KG1 (cell line): ENCODE measurements at places on chromosomes 6 and 20.

DNA sequence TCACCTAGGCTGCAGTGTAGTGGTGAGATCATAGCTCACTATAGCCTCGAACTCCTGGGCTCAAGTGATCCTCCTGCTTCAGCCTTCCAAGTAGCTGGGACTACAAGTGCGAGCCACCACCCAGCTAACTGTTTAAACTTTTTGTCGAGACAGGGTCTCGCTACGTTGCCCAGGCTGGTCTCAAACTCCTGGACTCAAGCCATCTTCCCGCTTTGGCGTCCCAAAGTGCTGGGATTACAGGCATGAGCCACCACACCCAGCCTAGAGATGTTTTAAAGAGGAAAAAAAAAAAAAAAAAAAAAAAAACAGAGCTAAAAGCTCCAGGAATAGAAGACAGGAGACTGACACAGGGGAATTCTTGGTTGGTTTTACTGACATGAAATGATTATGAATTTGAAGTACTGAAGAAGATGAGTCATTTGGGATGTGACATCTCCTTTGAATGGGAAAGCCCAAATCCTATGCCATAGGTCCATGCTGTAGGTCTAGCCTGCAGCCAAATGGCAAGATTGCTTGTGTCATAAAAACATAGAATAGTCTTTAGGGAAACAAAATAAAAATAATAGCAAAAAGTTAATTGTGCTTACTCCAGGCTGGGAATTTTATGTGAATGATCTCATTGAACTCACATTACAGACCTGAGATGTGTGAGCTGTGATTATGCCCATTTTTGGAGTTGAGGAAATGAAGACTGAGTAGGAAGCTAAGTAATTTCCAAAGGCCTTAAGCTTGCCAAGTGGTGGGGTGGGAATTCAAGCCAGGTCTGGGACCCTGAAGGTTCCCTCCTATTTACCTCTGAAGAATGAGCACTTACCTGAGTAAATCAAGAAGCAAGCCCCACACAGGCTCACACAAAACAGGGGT lies 24.3 kb upstream of the NHSL1 start:
- DNase-seq, result no peak

GRCh38 chr20:23164176-23164601 lies 78.1 kb upstream of the CD93 start:
- no peak for DNase-seq

DNA sequence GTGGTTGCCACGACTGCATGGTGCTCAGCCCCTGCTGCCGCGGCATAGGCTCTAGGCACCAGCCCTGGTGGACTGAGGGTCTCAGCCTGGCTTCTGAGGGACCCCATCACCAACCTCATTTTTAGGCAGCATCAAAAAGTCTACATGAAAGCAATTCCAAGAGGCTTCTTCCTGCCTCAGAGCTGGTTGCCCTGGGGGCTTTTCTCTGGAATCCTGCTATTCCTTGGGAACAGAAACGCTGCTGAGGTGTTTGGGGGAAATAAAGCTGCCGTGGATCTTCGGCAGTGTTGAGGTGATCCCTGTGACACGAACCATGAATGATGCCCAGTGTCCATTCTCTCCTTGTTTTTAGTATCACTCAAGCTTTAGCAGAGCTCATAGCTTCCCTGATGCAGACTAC lies 148.4 kb upstream of the LRFN2 start:
- DNase-seq, result no peak

GRCh38 chr6:32867554-32868256 lies 13.7 kb downstream of the PSMB9 start:
- no peak for DNase-seq

DNA sequence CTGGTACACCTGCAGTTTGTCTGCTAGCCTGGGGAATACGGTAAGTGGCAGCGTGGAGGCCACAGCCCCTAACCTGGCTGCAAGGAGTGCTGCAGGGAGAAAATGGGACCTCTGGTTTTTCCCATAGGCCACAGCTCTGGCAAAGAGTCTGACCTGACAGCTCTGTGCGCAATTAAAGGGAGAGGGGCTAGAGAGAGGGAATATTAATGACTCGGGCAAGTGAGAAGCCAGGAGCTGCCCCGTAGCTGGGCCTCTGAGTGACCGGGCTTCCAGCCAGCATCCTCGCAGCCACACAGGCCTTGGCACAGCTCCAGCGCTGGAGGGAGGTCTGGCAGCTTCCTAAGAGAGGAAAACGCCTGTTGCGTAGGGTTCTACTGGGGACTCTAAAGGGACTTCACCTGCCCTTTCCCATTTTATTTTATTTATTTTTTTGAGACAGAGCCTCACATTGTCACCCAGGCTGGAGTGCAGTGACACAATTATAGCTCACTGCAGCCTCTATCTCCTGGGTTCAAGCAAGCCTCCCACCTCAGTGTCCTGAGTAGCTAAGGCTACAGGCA lies 18.2 kb upstream of the OCSTAMP start:
- no peak for DNase-seq

GRCh38 chr6:167092672-167093339 lies 30.1 kb upstream of the CCR6 start:
- peak; percentile 9 for DNase-seq

- no peak for DNase-seq
Measured at GRCh38 chr6:6881438-6882225, 226.1 kb upstream of the RREB1 start.
